CD4-positive, alpha-beta memory T cell (primary cell): ENCODE measurements at places on chromosomes 2 and 18.
A peak's percentile ranks its signal among the peaks of the same experiment; 100 is the strongest.

- no peak for DNase-seq
Measured at GRCh38 chr18:57364460-57364859, 12.1 kb downstream of the ST8SIA3 start.

GRCh38 chr2:239874636-239875356 is 150.3 kb downstream of the NDUFA10 start:
- no peak for DNase-seq

- no peak for DNase-seq
Measured at GRCh38 chr18:30271716-30272115, 770.8 kb downstream of the DSC3 start.

DNA sequence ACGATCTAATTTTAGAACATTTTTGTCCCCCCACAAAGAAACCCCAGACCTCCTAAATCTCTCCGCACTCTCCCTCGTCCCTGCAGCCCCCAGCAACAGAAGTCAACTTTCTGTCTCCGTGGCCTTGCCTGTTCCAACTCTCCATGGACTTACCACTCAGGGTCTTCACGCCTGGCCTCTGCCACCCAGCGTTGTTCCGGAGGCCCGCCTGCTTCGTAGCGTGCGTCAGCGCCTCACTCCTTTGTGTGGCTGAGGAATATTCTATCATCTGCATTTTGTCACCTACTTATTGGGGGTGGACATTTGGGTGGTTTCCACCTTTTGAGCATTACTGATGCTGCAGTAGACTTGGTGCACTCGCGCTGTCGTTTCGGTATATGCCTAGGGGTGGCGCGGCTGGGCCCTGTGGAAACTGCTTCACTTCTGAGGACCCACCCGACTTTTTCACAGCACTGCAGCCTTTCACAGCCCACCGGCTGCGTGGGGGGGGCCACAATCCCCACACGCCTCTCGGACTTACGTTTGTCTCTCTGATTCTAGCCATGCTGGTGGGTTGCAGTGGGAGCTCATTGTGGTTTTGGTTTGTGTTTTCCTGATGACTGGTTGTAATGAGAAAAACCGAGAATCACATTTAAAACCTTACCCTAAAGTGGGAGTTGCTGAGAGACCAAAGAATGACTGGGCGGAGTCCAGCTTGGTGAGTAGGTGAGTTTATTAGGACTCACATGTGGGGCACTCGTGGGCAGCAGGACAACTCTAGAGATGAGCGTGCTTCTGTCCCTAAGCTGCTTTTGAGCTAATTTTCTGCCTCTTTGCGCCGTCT is 1.4 kb upstream of the HSBP1L1 start:
- peak; percentile 77 for DNase-seq

GRCh38 chr2:157443090-157443489 is 799 bp downstream of the CYTIP start:
- DNase-seq, result no peak

DNA sequence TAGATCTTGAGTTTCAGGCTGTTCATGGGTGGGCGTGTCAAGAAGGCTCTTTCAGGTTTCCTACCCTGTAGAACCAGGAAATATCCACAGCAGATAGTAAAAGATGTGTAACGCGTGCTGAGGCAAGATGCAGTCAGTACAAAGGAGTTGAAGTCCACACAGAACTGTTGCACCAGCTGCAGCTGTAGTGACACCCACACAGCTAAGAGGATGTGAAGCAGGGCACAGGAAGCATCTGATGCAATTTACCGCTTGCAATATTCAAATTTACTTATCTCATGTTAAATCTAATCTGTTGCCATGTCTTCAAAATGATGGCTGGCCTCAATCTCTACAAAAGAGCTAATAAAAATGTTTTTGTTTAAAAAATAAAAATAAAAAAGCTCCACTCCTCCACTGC is 132.8 kb downstream of the ARHGAP15 start:
- peak; percentile 72 for DNase-seq

GRCh38 chr2:226508683-226509082 is 290.9 kb downstream of the IRS1 start:
- no peak for DNase-seq

GRCh38 chr18:69723434-69723833 is 224.2 kb downstream of the CD226 start:
- DNase-seq, result no peak

- no peak for DNase-seq
Measured at GRCh38 chr18:59878644-59879043, 21.2 kb upstream of the PMAIP1 start.

GRCh38 chr2:38659115-38659514 is 6.8 kb upstream of the GALM start:
- no peak for DNase-seq

GRCh38 chr2:107669335-107669734 is 157.4 kb upstream of the RGPD4 start:
- DNase-seq, result no peak

- no peak for DNase-seq
Measured at GRCh38 chr2:79511320-79511951, 1.4 kb upstream of the CTNNA2 start.

DNA sequence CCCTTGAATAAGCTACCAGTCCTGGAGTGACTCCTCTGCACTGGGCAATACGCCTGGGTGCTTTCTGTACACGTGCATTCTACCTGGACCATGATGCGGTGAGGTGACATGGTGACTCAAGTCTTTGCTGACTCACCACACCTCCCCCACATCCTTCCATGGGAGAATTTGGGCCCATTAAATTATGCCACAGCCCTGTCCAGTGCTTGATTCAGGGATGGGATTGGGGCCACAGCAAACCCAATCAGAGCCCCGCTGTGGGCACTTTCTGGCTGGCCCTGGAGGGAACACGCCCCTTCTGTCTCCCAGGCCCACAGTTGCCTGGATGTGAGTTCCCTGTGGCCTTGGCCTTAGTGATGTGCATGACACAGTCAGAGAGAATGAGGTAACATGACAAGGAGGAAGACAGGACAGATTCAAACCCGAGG is 86.9 kb downstream of the LRRC30 start:
- DNase-seq, result no peak
